ENCODE measurements at places on chromosomes 3 and 15.

GRCh38 chr15:68325726-68326125, 48.2 kb downstream of the FEM1B start:
- no peak for DNase-seq

GRCh38 chr15:95988574-95988887, 342.0 kb upstream of the NR2F2 start:
- peak; percentile 9 for DNase-seq

DNA sequence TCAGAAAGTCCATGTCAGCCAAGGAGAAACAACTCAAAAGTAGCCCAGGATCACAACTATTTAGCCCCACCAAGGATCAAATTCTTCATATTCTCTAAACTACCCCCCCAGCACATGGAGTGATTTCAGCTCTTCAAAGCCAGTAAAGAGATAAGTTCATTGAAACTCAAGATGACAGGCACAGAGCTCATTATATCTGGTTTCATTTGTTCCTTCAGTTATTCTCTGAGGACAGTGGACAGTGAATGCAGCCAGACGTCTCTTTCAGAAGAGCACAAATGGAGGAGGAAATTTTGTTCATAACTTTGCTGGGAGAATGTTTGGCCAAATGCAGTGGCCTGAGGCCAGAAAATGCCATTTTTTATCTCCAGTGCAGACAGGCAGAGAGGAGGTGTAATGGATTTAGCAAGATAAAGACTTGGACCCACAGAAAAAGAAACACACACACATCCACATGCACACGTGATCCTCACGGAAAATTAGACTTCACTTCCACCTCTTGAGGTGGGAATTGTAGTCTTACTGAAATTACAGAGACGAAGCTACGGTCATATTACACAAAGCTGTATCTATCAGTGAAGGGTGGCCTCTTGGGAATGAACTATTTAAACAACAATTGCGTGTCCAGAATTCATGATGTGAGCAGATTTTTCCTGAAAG, 64.6 kb downstream of the HES1 start:
- no peak for DNase-seq

- no peak for DNase-seq
Observed at GRCh38 chr3:68667346-68667745, 265.0 kb downstream of the TAFA4 start.

DNA sequence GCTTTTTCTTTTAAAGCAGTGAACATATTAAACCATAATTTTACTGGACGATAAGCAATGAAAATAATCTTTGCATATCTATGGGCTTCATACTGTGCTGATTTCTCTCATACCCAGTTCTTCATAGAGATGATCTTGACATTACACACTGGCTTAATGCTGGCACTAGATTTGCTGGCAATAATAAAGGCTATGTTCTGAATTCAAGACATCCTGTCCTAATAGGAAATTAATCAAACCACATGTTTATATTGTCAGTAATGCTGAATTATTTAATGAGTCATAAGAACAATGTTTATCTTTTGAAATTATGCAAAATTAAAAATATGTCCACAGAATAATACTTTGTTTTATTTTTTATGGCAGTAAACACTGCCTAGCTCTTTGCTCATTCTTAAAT, 643.2 kb downstream of the OTOL1 start:
- no peak for DNase-seq

DNA sequence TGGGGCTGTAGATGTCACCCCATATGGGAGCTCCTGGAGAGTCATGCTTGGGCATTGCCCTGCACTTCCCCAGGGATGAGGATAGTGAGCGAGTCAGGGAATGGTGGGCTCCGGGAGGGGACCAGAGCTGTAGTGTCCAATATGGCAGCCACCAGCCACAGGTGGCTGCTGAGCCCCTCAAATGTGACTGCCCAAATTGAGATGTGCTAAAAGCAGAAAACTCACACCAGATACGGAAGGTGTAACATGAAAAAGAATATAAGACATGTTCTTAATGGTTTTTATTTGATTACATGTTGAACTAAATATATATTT, 31.7 kb downstream of the GRIP2 start:
- DNase-seq, result no peak

- no peak for DNase-seq
Observed at GRCh38 chr15:48119277-48119676, 1.5 kb upstream of the SLC24A5 start.

DNA sequence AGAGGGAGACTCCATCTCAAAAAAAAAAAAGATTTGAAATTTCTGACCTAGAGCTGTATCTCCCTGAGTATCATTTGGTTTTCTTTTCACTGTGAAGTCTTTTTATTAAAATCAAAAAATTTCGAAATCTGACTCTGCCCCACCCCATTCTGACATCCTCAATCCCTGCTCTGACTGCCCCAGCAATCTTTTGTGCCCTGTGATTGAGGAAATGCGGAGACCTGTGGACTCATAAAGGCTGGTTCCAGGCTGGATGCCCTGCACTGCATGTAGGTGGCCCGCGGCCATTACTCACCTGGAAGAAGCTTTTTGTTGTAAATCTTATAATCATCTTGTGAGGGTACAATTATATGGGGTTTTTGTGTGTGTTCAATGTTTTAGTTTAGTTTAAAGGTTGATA, 147.3 kb upstream of the SEMA6D start:
- DNase-seq, result no peak

GRCh38 chr3:39550354-39551051, 83.0 kb downstream of the MOBP start:
- DNase-seq, result no peak

DNA sequence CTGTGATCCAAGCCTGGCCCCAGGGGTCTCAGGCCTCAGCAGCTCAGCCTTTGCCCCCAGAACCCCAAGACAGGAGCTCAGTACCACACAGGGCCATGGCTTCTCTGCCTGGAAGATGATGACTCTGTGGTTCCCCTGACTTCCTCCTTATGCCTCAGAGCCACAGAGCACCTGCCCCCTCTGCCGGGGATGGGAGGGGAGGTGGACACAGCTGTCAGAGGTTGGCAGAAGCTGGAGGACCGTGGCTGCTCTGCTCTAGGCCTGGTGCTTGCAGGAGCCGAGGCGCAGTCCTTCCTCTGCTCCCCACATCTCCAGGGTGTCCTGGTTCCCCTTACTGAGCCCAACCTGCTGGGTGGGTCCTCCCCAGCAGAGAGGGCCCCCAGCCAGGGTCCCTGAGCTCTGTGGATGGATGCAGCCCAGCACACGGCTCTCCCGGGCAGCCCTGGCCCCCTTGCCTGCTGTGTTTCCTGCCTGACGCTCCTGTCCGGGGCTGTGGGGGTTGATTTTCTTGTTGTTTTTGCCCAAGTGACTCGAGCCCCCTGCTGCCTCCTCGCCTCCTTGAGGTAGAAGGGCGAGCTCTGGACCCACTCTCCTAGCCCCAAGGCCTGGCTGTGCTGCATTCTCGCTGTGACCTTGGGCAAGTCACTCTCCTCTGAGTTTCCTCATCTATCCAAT, 36.6 kb downstream of the PSTPIP1 start:
- no peak for DNase-seq

DNA sequence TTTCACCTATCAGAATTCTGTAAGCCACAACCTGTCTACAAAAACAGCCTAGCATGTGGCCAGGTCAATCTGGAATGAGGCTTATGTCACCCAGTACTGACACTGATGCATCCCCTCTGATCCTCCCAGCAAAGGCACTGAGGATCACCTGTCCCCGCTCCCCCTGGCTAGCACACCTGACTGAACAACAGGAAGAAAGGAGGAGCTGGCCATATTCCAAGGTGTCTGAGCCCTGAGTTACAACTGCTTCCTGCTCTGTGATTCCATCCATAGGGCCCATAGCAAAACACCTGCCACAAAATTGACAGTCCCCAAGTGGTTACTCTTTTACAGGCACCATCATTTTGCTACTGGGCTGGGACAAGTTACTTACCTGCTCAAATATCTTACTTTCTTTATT, 555.5 kb upstream of the CFAP20DC start:
- DNase-seq, result no peak

GRCh38 chr15:33089878-33090757, 104.4 kb downstream of the FMN1 start:
- DNase-seq, result peak; percentile 77

- DNase-seq, result peak; percentile 36
Observed at GRCh38 chr15:75640483-75641178, 607 bp upstream of the IMP3 start.

GRCh38 chr3:120780977-120781376, 38.4 kb downstream of the GTF2E1 start:
- peak; percentile 88 for DNase-seq

DNA sequence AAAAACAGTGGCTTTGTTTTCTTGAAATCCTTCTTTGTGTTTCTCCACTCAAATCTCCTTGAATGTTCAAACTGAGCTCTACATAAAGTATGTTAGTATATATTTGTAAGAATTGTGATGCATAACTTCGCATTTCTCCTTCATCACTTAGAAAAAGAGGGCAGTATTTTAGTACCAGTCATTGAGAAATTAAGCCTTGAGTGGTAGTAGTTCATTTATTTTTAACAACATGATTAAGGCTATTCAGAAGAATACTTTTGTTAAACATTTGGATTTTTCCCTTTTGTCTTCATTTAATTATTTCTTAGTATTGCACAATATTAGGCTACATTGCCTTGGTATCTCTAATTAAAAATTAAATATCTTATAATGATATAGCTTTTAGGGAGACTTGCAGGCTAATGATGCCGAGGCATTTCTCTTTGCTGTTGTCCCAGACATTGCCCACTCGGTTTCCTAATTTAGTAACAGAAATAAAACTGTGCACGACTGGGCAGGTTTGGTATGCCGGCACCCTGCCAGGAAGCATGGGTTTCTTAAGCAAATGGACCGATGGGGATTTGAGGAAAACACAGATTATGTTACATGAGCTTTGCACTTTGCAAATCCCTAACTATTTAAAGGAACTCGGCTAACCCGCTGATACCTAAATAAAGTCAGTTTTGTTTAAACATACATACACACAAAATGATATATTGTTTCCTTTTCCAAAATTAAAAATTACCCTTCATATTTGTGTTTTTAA, 54.7 kb downstream of the LRRC28 start:
- no peak for DNase-seq

- DNase-seq, result no peak
Observed at GRCh38 chr15:38490242-38490922, 36.5 kb downstream of the FAM98B start.

GRCh38 chr15:61794276-61794675, 266.0 kb downstream of the VPS13C start:
- no peak for DNase-seq

DNA sequence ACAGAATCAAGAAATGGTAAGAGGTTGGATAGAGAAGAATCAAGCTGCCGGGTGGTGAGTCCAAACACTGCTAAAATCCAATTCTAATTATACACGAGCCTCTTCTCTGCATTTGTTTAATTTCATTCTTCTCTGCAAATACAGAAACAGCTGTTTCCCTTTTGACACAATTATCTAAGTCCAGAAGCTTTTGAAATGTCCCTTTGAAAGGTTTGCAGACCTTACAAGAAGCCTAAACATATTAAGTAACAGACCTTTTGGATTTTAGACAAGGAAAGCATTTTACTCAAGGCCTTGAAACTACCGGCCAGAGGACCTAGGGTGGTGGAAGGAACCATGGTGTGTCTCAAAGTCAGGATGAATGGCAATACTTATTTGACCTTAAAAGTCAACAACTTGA, 403.8 kb upstream of the ADAMTS9 start:
- DNase-seq, result no peak

DNA sequence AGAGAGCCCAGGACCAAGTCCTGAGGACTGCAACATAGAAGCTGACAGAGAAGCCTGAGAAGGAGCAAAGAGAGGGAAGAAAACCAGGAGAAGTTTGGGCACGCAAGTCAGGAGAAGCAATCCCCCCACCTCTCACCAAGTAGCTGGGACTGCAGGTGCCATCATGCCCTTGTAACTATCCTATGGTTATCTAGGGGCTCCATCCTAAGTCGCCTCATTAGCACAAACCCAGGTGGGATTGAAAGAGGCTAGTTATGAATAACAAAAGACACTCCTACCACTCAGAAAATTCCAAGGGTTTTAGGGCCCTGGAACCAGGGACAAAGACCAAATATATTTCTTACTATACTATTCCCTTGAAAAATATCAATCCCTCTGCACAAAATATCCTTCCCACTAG, 53.5 kb downstream of the CCR4 start:
- no peak for DNase-seq

DNA sequence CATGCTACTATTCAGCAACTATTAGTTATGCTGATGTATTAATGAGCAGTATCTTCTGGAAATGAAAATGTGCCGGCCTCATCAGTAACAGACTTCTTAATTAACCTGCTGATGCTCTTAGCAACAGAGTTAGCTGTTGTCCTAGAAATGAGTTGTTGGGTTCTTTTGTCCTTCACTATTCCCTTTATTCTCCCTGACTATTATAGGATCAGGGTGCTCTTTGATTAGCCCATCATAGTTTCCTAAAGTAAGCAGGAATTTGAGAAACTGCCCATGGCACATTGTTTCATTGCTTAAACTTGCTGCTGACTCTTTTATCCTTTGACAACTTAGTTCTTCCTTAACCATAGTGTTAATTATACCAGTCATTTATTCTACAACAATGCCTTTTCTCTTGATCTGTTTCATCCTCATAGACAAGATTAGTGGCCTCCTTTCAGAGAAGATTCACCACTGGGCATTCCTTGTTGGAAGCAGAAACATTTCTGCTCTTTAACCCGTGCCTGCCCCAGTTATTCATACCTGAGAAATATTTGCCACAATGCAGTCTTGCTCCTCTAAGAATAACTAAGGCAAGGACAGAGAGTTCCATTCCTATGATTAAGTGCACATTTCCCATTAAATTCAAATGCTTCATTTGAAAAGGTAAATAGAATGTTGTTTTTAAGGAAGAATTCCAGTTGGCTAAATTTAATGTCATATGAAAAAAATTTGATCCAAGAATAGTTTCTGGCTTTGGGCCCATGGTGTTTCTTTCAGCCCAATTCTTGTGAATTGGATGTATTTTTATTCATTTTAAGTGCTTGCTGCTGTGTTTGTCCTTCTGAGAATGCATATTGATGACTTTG, 573.3 kb upstream of the TBL1XR1 start:
- no peak for DNase-seq

- DNase-seq, result peak; percentile 65
Observed at GRCh38 chr15:83559310-83559966, 94.5 kb upstream of the ADAMTSL3 start.

GRCh38 chr3:118593277-118593670, 441.4 kb downstream of the IGSF11 start:
- no peak for DNase-seq

DNA sequence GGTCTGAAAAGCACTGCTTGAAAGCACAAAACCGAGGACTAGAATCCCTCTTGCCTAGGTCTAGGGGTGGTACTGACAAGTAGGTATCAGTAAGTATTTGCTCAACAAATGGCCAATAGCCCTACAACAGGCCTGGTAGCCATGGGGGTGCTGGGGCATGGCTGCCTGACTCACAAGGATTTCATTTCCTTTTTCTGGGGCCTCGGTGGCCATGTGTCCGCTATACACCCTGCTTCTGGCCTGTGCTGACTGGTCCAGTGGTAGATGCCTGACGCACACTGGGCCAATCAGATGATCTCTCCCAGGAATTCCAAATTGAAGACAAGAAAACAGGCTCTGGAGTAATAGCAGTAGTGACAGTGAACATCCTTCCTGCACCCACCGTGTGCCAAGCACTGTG, 29.4 kb downstream of the MELTF start:
- peak; percentile 55 for DNase-seq

All from suppressor macrophage treated with lipopolysaccharide for 4 hours (primary cell).